ENCODE measurements at places on chromosomes 7 and 10. TPM values are rescaled to one million over a fixed set of nuclear protein-coding genes. Genes with fewer than 3 reads are reported as not detected.

GRCh38 chr10:14873090-14873760 is 5.4 kb upstream of the SUV39H2 start:
- H3K27me3 ChIP-seq: no peaks in the 10 kb centered on the region
- H3K4me1 ChIP-seq: peaks cover 10% of the 10 kb centered on the region
- H3K27ac ChIP-seq: no peak overlapping the region
- H3K36me3 ChIP-seq: peaks cover 29% of the 10 kb centered on the region
- no peak for DNase-seq
- no peak overlapping the region for H3K4me3 ChIP-seq

DNA sequence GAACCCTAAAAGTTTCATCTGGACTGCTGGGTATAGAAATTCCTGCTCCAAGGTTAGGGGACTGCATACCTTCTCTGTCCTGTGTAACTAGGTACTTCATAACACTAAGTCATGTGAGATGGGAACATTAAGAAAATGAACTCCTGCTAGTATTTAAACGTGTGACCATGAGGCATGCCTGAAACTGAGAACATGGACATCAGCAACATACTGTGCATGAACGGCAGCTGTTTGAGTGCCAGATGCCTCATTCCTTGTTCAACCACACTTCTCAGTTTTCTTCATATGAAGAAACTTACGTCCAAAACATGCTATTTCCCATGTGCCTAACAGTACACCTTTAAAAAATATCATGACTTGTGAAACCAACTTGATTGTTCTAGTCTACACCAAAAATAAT is 88.5 kb downstream of the CREM start:
- H3K4me1 ChIP-seq: peaks cover 35% of the 10 kb centered on the region
- H3K36me3 ChIP-seq: peaks cover 4% of the 10 kb centered on the region
- no peak overlapping the region for H3K27ac ChIP-seq
- H3K4me3 ChIP-seq: no peak overlapping the region

DNA sequence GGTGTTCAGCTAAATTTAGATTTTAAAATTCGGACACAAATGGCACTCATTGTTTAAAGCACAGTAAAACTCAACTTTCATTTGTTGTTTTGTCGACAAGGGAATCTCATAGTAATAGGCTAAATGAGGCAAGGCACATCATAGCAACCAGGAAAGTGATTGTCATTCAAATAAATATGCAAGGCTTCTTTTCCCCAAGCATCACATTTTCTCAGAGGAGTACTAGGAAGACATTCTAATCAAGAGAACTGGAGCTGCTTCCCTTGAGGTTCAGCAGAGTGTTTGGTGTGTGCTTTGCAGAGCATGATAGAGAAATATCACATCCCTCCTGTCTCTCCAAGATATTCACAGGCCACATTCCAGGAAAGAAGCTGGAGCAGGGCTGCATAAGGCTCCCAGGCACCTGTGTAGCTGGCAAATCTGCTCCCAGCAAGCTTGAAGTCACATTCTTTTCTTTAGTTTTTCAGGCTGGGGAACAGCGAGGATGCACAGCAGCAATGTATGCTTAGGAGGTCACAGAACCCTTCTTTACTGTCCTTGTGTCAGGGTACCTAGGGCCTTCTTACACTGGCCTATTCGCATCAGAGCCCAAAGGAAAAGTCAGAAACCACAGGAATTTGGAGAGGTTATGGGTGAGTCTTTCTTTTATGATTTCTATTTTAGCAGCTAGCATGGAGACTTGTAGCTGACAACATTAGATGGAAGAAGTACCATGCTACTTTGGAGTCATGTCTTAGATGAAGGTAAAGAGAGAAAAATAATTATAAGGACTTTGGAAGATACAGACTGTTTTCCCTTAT is 95.9 kb upstream of the HDAC9 start:
- DNase-seq: no peak
- H3K4me1 ChIP-seq: no peaks in the 10 kb centered on the region
- no peaks in the 10 kb centered on the region for H3K27me3 ChIP-seq
- no peaks in the 10 kb centered on the region for H3K36me3 ChIP-seq

- H3K4me1 ChIP-seq: no peaks in the 10 kb centered on the region
- no peak overlapping the region for H3K4me3 ChIP-seq
- no peaks in the 10 kb centered on the region for H3K27me3 ChIP-seq
- DNase-seq: no peak
Measured at GRCh38 chr10:42985436-42986316, 91.2 kb upstream of the RET start.

DNA sequence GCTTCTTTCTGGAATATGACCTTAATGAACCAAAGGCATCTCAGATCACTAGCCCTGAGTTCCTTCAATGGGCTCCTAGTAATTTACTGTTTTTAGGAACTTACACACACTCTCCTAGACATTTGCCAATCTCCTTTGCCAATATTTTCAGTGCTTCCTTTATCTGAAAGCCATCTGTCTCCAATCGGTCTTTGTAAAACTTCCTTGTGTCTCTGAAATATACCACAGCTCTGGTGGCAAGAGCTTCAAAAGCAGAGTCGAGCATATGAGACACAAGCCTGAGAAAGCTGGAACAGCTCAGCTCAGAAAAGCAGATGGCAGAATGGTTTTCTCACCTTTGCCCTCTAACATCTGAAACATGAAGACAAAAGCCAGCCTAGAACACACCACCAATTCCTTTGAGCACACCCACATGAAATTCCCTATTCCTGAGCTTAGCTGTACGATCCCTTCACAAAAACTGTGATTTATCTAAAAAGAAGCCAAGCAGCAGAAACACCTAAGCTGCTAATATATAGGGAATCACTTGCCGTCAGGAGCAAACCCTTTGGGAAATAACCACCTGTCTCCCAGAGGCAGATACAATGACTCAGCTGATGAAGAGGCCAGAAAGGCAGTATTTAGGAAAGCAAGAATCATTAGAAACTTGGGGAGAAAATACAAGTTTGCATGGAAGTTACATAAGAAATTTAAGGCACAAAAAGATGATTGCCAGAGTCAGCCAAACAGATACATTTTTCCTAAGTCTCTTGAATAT is 70.2 kb upstream of the ANK3 start:
- no peak overlapping the region for H3K4me3 ChIP-seq
- DNase-seq: no peak
- no peak overlapping the region for H3K27ac ChIP-seq
- no peaks in the 10 kb centered on the region for H3K4me1 ChIP-seq

DNA sequence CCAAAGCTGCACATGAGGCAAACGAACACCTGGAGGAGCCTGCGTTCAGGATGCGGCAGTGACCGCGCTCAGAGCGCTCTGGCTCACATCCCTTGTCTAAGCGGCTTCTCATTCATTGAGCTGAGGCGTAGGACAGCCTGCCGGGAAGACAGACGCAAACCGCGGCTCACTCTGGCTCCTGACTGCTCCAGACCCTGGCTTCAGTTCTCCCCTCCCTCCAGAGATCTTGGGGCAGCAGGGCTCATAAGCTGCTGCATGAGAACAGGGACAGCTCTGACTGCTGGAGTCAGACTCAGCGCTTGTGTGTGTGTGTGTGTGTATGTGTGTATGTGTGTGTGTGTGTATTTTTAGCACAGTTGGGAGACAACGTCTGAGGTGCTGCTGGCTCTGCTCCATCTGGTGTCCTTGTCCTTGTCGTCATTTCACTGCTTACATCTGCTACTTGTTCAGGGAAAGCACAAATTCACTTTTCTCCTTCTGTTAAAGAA is 15.8 kb upstream of the LYZL2 start:
- no peaks in the 10 kb centered on the region for H3K4me1 ChIP-seq
- H3K27ac ChIP-seq: no peak overlapping the region
- H3K27me3 ChIP-seq: peaks cover 6% of the 10 kb centered on the region
- DNase-seq: no peak
- H3K4me3 ChIP-seq: no peak overlapping the region

GRCh38 chr7:33998476-33998875 is 93.1 kb downstream of the BMPER start:
- no peaks in the 10 kb centered on the region for H3K4me1 ChIP-seq
- DNase-seq: no peak
- no peaks in the 10 kb centered on the region for H3K36me3 ChIP-seq

- no peaks in the 10 kb centered on the region for H3K27me3 ChIP-seq
- H3K36me3 ChIP-seq: no peaks in the 10 kb centered on the region
- H3K4me3 ChIP-seq: no peak overlapping the region
- no peak for DNase-seq
- H3K4me1 ChIP-seq: no peaks in the 10 kb centered on the region
Measured at GRCh38 chr10:44011603-44011981, 362.9 kb upstream of the ZNF32 start.

DNA sequence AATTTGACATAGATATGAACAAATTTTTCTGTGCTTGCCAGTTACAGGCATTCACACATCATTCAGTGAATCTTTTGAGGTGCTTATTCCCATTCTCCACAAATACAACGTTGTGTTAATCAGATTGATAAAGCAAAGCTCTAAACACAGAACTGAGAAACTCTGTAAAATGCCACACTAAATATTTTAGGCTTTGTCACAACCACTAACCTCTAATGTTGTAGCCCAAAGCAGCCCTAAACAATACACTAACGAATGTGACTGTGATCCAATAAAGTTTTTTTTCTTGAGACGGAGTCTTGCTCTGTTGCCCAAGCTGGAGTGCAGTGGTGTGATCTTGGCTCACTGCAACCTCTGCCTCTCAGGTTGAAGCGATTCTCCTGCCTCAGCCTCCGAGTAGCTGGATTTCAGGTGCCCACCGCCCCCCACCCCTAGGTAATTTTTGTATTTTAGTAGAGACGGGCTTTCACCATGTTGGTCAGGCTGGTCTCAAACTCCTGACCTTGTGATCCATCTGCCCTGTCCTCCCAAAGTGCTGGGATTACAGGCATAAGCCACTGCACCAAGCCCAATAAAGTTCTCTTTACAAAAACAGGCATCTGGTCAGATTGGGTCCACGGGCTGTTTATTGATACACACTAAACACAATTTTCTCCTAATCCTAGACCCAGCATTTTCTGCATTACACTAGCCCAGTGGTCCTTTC is 6.9 kb downstream of the CYCS start:
- peaks cover 29% of the 10 kb centered on the region for H3K36me3 ChIP-seq
- no peak for DNase-seq
- H3K27me3 ChIP-seq: no peaks in the 10 kb centered on the region
- peak overlapping the region; percentile 82 for H3K27ac ChIP-seq
- H3K4me3 ChIP-seq: no peak overlapping the region

GRCh38 chr10:81730891-81731290 is 144.1 kb upstream of the NRG3 start:
- H3K27ac ChIP-seq: no peak overlapping the region
- no peak overlapping the region for H3K4me3 ChIP-seq
- no peaks in the 10 kb centered on the region for H3K4me1 ChIP-seq

DNA sequence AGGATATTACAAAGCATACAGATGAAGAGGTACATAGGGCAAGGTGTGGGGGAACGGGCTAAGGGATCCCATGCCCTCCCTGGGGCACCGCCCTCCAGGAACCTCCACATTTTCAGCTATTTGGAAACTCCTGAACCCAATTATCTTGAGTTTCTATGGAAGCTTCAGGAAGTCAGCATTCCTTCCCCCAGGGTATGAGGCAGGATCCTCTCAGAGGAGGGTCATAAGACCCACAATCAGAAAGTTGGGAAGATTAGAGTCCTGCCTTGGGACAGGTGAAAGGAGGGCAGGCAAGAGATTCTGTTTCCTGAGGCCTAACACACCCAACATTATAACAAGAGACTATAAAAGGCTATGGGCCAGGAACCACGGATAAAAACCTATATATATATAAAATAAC is 98.0 kb downstream of the RALA start:
- no peaks in the 10 kb centered on the region for H3K27me3 ChIP-seq

DNA sequence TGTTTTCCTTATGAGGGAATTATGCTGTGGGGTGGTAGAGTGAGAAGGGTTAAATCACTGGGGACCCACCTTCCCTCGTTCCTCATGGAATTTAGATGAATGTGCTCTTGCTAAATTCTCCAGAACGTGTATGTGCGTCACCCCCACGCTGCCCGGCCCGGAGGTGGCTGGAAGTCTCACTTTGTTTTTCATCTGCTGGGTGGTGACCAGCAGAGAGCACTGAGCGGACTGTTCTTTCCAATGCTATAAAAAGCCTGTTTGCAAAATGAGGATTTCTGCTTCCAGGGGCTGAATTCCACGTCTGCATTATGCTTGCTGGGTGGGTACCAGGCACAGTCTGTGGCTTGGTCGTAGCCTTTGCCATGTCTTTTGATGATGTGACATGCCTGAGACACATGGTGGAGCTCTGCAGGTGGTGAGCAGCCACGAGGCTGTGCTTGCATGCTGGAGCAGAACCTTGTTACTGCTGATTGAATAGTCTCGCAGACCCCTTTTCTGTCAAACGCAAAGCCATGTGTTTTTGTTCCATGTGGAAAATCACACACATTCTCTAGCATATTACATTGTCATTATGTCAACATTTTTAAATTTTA is 31.9 kb upstream of the INSYN2A start:
- no peak overlapping the region for H3K4me3 ChIP-seq
- H3K27me3 ChIP-seq: no peaks in the 10 kb centered on the region
- no peaks in the 10 kb centered on the region for H3K4me1 ChIP-seq

- no peak overlapping the region for H3K27ac ChIP-seq
- H3K36me3 ChIP-seq: no peaks in the 10 kb centered on the region
- DNase-seq: no peak
- H3K27me3 ChIP-seq: no peaks in the 10 kb centered on the region
- no peak overlapping the region for H3K4me3 ChIP-seq
- H3K4me1 ChIP-seq: no peaks in the 10 kb centered on the region
Measured at GRCh38 chr10:71421075-71421434, 24.3 kb downstream of the CDH23 start.

PAXIP1 gene
- 8.7 TPM for total RNA-seq

MSS51 gene
- 3.1 TPM for total RNA-seq

CAMK1D gene
- 44.2 TPM for total RNA-seq

UNCX gene
- total RNA-seq: not detected

TMEM196 gene
- total RNA-seq: not detected

NANOS1 gene
- total RNA-seq: 0.09 TPM

DNAJB9 gene
- 33.9 TPM for total RNA-seq

DEPP1 gene
- total RNA-seq: not detected

MOSPD3 gene
- 15.5 TPM for total RNA-seq

ADRA2A gene
- not detected for total RNA-seq

FAM20C gene
- 3.9 TPM for total RNA-seq

NUTM2E gene
- total RNA-seq: 0.30 TPM

SAP25 gene
- 32.5 TPM for total RNA-seq

AASS gene
- 2.4 TPM for total RNA-seq
